Immature natural killer cell (primary cell): ENCODE measurements at places on chromosomes 5 and 9.
A peak's percentile ranks its signal among the peaks of the same experiment; 100 is the strongest.

GRCh38 chr5:132813599-132814502, 749 bp downstream of the SOWAHA start:
- DNase-seq: no peak

- DNase-seq: no peak
Observed at GRCh38 chr5:31291323-31291854, 97.9 kb downstream of the CDH6 start.

DNA sequence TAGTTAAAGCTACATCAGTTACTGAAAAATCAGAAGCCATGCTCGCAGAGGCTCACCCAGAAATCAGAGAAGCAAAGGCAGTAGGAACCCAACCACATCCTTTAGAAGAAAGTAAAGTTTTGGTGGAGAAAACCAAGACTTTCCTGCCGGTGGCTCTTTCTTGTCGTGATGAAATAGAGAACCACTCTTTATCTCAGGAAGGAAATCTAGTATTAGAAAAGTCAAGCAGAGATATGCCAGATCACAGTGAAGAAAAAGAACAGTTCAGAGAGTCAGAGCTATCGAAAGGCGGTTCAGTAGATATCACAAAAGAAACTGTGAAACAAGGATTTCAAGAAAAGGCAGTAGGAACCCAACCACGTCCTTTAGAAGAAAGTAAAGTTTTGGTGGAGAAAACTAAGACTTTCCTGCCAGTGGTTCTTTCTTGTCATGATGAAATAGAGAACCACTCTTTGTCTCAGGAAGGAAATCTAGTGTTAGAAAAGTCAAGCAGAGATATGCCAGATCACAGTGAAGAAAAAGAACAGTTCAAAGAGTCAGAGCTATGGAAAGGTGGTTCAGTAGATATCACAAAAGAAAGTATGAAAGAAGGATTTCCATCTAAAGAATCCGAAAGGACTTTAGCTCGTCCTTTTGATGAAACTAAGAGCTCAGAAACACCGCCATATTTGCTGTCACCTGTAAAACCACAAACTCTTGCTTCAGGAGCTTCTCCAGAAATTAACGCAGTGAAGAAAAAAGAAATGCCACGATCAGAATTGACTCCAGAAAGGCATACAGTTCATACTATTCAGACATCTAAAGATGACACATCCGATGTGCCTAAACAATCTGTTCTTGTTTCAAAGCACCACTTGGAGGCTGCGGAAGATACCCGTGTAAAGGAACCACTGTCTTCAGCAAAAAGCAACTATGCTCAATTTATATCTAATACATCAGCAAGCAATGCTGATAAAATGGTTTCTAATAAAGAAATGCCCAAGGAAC, 47.2 kb downstream of the CMYA5 start:
- no peak for DNase-seq

- DNase-seq: no peak
Observed at GRCh38 chr9:132783006-132783405, 95.1 kb downstream of the AK8 start.

DNA sequence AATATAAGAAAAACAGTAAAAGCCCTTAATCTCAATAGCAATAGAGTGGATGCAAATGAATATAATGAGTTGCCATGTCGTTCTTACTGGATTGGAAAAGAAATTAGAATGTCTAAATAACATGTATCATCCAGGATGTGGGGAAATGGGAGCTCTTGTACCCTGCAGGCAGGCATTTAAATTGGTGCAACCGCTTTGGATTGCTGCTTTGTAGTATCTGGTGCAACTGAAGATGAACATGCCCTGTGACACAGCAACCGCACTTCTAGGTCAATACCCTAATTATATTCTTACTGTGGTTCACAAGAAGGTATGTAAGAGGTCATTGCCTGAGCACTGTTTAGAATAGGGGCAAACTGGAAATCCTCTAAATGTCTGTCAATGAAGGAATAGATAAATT, 18.9 kb downstream of the MRPS30 start:
- DNase-seq: no peak

- DNase-seq: no peak
Observed at GRCh38 chr9:33255014-33255413, 9.5 kb downstream of the BAG1 start.

DNA sequence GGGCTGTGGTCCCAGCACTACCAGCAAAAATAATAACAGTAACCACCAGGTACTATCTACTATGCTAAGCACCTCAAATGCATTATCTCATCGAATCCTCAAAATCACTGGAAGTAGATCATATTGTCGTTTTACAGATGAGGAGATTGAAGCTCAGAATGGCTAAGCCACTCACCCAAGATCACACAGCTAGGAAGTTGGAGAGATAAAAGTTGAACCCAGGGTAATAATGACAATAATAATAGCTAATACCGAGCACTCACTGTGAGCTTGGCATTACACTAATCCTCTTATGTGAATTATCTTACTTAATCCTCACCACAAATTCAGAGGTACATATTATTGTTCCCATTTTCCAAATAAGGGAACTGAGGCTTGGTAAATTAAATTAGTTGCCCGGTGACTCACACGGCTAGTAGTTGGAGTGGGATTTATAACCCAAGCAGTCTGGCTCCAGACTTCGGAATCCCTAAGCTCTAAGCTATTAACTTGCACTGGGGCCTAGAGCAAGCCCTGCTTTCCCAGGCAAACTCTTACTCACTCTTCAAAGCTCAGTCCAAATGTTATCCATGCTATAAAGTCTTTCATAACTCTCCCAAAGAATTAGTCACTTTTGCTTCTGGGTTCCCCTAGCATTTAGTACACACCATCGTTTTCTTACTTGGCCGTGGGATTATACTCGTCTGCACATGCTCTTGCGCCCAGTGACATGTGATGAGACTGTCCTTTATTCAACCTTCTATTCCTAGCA, 3.8 kb downstream of the ARSI start:
- DNase-seq: no peak

- no peak for DNase-seq
Observed at GRCh38 chr5:137845472-137845871, 22.2 kb upstream of the MYOT start.

DNA sequence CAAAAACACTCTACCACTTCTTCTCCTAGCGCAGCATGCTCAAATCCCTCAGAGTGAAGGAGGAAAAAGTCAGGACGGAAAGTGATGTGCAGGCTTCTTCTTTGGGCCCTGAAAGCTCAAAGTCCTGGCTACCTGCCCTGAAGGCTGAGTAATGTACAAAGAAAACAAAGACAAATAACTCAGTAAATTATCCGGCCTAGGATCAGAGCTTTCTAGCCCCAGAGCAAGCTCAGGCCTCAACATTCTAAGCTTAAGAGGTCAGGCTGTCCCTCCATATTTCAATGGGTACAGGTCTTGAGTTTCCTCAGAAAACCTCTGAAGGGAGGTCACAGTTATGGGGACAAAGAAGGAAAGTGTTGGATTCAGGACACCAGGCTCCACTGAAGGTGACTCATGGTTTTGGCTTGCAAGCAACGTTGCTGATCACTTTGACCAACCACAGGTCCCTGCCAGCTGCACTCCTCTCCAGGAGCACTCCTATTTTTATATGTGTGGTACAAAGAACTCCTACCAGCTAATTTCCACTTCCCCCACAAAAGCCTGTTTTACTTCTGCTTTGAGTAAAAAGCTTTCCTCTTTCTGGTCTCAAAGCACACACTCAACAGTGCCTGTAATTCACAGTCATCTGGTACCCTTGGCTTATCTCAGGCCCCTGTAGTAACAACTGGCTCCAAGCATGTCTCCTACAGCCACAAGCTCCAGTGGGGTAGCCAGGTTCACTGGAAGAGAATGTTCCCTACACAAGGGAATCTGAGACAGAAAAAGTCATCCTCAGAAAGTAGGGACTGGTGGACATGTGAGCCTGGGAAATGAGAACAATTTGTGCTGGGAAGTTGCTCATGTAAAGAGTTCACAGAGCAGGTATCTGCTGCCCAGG, 115.7 kb downstream of the UGCG start:
- DNase-seq: no peak

- DNase-seq: no peak
Observed at GRCh38 chr5:113245427-113246225, 189.2 kb downstream of the TSSK1B start.

GRCh38 chr5:147845618-147846017, 14.1 kb upstream of the SPINK1 start:
- no peak for DNase-seq

DNA sequence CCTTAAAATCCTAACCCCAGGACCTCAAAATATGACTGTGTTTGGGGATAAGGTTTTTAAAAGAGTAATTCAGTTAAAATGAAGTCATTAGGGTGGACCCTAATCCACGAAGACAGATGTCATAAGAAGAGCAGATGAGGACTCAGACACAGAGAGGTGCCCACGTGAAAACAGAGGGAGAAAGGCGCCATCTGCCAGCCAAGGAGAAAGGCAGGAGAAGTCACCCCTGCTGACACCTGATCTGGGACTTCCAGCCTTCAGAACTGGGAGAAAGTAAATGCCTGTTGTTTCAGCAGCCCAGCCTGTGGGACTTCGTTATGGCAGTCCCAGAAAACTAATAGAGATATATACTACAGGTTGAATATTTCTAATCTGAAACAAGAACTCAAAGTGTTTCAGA, 67.4 kb downstream of the ROR2 start:
- DNase-seq: no peak

- DNase-seq: no peak
Observed at GRCh38 chr5:98517560-98518366, 255.7 kb upstream of the RGMB start.

GRCh38 chr9:111147041-111147440, 108.8 kb upstream of the LPAR1 start:
- DNase-seq: no peak

DNA sequence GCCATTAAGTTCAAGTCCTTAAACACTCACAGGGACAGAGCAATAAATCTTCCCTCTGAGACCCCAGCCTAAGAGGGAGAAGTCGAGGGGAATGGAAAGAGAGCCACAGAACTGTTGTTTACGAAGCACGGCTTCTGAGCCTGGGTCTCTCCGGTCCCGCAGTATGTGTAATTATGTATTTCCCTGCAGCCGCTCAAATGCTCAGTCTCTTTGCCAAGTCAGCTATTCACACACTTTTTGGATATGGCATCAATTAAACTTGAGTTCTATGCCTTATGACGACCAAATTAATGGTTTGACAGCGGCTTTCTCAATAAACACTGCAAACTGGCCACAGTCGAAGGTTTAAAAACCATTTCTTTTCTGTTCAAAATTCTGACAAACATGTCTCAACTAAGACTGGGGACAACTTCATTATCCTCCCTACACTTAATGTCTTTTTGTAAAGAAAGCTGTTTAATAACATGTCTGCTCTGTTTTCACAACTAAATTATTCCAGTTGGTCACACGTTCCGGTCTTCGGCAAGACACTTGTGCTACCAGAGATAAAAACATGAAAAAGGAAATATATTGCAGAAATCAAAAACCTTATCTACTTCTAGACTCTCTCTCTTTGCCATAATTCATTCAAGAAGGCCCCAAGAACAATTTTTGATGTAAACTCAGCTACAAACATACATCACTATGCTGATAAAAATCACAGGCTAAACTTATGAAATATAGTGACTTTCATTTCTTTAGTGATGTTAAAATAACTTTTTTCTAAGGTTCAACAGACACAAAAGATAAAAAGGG, 203.2 kb downstream of the GAPVD1 start:
- no peak for DNase-seq

- DNase-seq: no peak
Observed at GRCh38 chr9:8205576-8205975, 406.0 kb upstream of the DMAC1 start.

GRCh38 chr9:37243588-37244345, 123.4 kb downstream of the ZCCHC7 start:
- DNase-seq: no peak

DNA sequence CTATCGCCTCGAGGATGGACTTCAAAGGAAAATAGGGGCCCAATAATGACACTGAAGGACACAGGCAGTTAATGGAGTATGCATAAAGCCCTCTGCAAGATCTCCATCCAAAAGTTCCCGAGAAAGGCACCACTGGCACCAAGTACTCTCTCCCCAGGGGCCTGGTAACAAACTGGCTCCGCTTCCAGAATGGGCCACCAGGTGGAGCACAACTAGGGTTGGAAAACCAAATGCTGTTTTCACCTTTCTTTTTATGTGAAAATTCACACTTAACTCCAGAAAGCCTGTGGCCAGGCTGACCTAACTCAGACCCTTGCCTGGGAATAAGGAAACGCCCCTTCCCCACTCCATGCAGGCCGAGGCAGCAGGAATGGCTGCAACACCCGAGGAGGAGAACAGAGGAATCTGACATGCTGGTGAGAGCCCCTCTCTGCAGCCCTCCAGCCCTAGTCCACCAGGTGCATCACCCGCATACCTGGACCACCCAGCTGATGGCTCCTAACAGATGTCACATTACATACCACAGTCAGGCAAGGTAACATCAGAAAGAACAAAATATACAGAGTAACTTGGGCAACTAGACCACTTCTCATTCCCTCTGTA, 42.8 kb downstream of the CAMSAP1 start:
- peak; percentile 43 for DNase-seq

GRCh38 chr5:67366691-67367395, 170.2 kb upstream of the CD180 start:
- no peak for DNase-seq

- DNase-seq: no peak
Observed at GRCh38 chr9:96126321-96126881, 175.6 kb downstream of the HSD17B3 start.

DNA sequence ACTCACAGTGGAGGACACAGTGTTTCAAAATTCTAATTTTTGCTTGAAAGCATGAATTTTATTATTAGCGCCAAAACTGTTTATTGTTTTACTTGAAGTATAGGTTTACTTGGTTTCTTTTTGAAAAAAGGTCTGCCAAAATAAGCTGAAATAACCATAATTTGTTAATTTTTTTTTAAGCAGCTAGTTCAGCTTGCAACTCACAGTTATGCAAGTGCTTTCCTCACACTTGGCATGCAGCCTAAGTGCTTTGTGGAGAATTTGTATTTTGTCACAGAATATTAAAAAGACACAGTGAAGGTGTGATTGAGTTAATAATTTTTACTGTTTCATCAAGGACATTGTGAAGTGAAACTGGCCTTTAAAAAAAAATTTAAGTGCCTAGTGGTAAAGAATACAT, 21.6 kb downstream of the PBX3 start:
- DNase-seq: no peak

- DNase-seq: no peak
Observed at GRCh38 chr5:177241768-177242167, 61.8 kb downstream of the RAB24 start.

DNA sequence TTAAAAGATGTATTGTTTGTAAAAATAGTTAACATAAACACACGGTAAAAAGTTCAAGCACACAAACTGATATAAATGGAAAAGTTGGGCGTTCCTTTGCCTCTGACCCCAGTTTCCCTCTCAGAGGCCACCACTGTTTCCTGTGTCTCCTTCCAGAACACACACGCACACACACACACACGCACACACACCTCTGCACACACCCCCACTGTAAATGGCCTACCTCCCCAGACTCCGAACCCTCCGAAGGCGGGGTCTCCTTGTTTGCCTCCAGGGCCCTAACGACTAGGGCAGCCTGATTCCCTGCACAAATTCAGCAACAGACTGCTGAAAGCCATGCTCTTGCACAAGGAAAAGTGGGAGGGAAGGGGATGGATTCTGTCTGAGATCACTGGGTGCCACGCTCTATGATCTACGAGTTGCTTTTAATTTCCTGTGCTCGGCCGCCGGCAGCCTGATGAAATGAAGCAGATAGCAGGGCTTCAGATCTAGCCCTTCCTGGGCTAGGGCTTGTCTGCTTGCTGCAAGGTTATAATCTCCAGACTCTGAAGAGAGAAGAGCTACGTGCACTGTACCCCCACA, 184.0 kb upstream of the IL12B start:
- DNase-seq: no peak

GRCh38 chr9:136880651-136881050, 5.7 kb upstream of the TRAF2 start:
- no peak for DNase-seq
